ENCODE measurements at places on chromosomes 7 and 10.

- DNase-seq = peak; percentile 0
Observed at GRCh38 chr7:30920021-30920583, 8.4 kb downstream of the AQP1 start.

DNA sequence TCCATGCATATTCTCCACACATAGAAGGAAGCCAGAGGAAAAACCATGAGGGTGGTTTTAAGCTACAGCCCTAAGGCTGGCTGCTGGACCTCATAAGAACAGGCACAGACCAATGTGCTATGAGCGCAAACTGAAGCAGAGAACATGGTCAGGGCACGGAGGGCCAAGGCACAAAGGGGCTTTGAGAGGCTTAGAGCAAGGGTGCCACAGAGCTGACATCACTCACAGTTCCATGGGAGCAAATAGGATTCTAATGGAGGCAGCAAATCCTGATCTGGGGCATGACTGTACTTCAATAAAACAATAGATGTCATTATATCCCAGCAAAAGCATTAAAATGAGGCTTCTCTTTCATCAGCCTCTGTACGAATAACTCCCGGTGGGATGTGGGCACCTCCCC is 162.4 kb downstream of the COBL start:
- no peak for DNase-seq

- no peak for DNase-seq
Observed at GRCh38 chr10:103936022-103936421, 18.0 kb upstream of the STN1 start.

- DNase-seq = no peak
Observed at GRCh38 chr7:36742911-36743775, 18.8 kb upstream of the AOAH start.

DNA sequence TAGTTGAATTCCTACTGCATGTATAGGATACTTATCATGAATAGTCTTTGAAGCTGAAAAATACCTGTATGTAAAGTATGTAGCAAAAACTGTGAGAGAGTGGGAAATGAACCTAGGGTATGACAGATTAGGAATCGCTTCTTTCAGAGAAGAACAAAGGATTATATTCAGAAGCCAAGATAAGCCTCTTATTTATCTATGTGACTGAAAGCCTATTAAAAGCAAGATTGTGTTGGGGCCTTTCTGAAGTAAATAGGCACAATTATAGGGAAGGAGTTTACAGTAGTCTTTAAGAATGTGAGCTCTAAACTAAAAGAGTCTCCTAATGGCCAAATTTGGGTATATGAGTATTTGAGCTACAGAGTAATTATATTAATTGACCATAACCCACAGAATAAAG is 102.1 kb downstream of the MTERF1 start:
- DNase-seq = no peak

DNA sequence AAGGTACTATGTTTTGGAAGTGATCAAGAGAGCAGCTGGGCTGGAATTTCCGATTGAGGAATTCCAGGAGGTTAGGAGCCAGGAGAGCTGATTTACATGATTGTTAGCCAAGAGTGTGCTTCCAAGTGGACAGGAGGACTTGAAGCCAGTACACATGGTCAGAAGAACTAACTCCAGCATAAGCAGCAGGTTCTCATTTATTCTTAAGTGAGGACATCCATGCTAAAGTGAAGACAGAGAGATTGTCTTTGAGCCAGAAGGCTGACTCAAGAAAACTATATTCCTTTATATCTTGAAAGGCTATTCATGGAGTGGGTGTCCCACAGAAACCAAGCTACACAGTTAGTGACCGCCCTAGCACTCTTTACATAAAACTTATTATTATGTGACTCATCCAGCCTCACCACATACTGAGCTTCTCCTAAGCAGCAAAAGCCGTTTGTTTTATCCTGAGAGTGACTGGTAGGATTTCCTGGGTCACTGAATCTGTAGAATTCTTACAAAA is 56.7 kb upstream of the SEMA3A start:
- no peak for DNase-seq

DNA sequence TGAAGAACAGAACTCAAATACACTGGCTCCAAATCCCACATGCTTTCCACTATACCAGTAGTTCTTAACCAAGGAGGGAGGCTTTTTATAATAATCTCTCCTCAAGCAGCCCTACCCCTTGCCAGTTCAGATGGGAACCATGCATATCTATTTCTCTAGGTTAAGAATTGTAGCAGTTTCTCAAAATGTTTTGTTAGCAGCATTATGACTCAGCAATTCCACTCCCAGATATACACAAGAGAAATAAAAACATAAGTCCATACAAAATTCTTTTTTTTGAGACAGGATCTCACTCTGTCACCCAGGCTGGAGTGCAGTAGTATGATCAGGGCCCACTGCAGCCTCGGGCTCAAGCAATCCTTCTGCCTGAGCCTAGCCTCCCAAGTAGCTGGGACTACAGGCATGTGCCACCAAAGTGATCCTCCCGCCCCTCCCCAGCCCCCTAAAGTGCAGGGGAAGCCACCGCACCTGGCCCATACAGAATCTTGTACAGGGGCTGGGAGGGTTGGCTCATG is 18.1 kb downstream of the YWHAG start:
- DNase-seq = no peak

DNA sequence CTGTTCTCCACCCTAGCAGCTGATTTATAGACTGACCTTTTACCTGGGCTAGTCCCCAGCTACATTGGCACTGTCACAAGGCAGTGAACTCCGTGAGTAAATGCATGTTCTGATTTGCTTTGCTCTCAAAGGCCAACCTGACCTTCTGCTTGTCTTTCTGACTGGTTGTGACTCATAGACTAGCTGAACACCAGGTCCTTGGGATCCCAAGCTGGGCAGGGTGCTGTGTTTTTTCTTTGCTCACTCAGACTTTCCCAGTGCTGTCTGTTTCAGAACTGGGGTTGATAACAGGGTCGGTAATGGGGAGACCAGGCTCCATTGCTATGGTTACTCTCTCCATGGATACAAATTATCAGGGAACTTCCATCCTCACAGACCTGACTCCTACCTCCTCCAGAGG is 35.0 kb downstream of the EVX1 start:
- DNase-seq = no peak

- no peak for DNase-seq
Observed at GRCh38 chr7:20153567-20153966, 63.6 kb downstream of the MACC1 start.

GRCh38 chr7:28799619-28800018 is 158.5 kb downstream of the TRIL start:
- DNase-seq = no peak

DNA sequence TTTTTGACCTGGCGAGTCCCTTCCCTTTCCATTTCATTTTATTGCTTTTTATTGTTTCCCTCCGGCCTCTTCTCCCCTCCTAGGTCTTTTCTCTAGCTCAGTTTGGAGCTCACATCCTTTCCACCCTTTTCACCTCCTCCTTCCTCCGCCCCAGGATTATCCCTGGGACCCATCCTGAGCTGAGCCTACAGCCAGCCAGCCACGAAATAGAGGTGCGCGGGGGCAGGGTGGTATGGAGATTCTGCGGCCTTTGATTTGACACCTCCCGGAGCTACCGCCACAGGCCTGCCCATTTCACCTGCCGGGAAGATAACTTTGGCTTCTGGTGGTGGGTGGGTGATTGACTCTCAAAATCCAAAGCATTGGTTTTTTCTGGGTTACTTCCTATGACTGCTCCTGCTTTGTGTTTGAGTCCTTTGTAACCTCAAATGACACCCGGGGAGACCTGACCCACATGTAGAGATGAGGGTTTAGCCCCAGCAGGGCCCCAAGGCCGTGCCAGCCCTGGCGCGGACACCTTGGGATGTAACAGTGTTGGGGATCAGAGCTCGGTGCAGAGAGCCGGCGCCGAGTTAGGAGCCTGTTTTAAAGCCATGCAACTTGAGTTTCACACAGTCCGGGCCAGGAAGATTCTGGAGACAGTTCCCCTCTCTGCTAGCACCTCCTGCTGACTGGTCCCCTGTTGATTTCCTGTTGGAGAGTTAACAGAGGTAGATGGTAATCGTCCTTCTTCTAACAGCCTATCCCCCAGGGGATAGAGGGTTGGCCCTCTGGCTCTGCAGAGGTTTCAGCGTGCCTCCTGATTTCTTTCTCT is 1.5 kb downstream of the DUSP5 start:
- DNase-seq = peak; percentile 31

GRCh38 chr10:103667356-103667755 is 173.9 kb downstream of the NEURL1 start:
- peak; percentile 30 for DNase-seq

- DNase-seq = no peak
Observed at GRCh38 chr7:101012931-101013330, 7.0 kb upstream of the MUC17 start.

GRCh38 chr10:72796042-72796441 is 97.5 kb upstream of the OIT3 start:
- DNase-seq = no peak

GRCh38 chr10:124534231-124534798 is 72.7 kb downstream of the LHPP start:
- peak; percentile 44 for DNase-seq

GRCh38 chr10:44332465-44332864 is 52.4 kb downstream of the CXCL12 start:
- DNase-seq = no peak

GRCh38 chr7:130135208-130136205 is 65.2 kb downstream of the KLHDC10 start:
- DNase-seq = no peak

DNA sequence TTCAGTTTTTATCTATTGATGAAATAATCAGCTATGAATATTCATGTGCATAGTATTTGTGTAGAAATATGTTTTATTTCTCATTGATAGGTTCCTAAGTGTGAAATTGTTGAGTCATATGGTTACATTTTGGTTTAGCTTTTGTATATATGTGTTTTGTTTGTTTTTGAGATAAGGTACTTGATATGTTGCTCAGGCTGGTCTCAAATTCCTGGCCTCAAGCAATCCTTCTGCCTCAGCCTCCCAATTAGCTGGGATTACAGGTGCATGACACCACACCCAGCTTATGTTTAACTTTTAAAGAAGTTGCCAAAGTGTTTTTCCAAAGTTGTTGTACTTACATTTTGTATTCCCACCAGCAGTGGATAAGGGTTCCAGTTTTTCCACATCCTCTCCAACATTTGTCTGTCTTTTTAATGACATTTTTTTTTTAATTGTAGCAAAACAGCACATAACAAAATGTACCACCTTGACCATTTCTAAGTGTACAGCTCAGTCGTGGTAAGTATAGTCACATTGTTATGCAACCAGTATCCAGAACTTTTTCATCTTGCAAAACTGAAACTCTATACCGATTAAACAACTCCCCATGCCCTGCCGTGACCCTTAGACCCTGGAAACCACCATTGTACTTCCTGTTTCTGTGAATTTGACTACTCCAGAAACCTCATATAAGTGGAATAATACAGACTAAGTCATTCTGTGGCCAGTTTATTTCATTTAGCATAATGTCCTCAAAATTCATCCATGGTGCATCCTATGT is 12.6 kb upstream of the UBE2D1 start:
- DNase-seq = no peak

DNA sequence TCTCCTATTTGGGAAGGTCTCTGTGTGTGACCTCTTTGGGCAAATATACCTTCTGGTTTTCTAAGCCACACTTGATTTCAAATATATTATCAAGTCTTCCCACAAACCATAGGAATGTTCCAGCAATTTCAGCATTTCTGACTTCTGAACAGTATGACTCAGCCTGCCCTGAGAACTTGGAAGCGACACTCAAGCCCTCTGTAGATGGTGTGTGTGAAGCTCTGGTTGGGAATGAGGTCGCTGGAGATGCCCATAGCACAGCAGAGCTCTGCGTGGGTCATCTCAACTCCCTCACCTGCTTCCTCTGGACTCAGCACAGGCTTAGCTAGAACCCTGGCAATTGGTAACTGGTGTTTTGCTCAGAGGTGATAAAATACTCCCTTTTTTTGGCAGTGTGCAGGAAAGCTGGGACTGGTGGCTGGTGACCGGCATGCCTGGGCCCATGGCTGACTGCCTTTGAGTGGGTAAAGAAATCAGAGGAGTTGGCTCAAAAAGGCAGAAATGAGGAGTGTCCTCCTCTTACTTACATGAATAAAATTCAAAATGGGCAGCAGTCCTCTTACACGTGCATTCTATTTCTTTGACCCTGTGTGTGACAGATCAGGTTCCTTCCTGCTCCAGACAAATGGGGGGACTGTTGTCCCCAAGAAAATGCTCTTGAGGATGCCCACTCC is 87.5 kb upstream of the NRP1 start:
- DNase-seq = no peak

- no peak for DNase-seq
Observed at GRCh38 chr7:134637934-134638719, 8.5 kb upstream of the BPGM start.

- no peak for DNase-seq
Observed at GRCh38 chr10:128612195-128612594, 486.0 kb upstream of the MKI67 start.

- no peak for DNase-seq
Observed at GRCh38 chr10:76281659-76282058, 850.2 kb downstream of the LRMDA start.

- DNase-seq = no peak
Observed at GRCh38 chr7:88169717-88170320, 50.0 kb downstream of the SRI start.

DNA sequence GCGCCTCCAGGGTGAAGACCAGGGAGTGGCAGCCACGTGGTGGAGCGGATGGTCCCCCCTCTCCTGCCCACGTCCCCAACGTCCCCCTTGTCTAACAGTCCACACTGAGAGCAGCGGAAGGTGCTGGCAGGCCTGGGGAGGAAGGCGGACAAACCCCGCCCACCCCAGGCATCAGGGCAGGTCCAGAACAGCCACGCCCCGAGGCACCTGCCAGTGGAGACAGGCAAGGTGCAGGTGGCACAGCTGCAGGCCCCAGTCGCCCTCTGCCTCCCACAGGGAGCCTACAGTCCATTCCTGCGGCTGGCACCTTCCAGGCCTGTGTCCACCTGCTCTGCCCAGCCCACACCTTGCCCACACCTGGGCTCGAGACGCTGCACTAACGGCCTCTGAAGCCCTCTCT is 24.9 kb downstream of the CYP2W1 start:
- DNase-seq = no peak

DNA sequence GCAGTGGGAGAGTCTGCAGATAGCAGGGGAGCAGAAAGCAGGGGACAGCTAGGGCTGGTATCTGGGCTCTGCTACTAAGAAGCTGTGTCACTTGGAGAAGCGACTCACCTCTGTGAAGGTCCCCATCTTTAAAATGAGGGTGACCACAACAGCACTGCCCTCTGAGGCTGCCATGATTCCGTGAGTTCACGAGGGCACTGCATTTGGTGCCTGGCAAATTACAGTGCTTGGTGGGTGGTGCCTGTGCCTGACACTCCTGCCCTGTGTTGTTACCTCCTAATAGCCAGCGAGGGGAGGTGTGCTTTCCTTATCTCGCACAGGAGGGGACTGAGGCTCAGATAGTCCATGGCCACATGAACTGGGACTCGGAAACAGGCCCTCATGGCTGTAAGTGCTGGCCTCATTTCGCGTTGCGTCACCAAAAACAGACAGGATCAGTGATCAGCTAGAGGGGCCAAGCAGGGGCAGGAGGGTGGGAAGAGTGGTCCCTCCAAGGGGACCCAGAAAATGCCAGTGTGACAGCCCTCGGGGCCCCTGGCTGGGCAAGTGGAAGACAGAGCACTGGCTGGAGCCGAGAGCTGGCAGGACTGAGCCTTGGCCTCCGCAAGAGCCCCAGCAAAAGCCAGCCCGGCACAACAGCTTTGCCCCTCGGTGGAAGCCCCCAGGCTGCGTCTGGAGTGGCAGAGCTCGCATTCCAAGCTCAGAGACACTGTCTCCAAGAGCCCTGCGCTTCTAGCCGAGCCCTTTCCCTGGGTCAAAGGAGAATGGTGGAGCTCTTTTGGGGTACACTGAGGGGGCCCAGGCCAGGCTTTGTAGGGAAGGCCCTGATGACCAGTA is 17.3 kb upstream of the BNIP3 start:
- DNase-seq = no peak
